ENCODE measurements at places on chromosomes 7 and 10.

- no peak overlapping the region for H3K4me3 ChIP-seq
- H3K27me3 ChIP-seq, result no peaks in the 10 kb centered on the region
- no peak for DNase-seq
- no peaks in the 10 kb centered on the region for H3K36me3 ChIP-seq
- no peaks in the 10 kb centered on the region for H3K4me1 ChIP-seq
- no peak overlapping the region for H3K27ac ChIP-seq
These were observed 30.6 kb downstream of the PALD1 start for GRCh38 chr10:70508912-70509756.

DNA sequence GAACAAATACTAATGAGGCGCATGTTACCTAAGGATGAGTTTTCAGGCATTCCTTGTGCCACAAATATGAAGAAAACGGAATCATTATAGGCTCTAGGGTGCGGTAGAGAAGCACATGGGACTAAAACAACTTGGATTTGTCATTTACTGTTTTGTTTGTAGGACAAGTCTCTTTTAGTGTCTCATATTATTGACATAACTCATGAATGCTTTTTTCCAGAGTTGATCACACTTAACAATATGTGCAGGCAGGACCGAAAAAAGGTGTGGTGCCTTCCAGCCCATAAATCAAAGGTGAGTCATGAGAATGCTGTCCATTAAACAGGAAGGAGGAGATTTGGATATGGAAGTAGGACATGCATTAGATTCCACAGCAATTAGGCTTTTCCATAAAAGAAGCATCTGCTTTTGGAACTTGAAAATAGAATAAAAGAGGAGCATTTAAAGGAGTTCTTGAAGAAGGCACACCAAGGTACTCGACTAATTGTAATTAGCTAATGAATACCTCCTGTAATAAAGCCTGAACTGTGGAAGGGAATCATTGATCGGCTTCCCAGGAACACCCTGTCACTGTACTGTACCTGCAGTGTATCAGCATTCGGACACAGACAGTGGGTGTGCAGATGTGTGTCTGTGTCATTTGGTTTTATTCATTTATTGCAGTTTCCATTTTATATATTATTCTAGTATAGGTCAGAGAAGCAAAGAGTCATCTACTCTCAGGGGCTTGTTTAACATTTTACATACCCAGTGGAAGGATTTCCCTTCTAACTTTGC is 119.7 kb upstream of the KLF14 start:
- H3K4me3 ChIP-seq, result no peak overlapping the region
- H3K27ac ChIP-seq, result peak overlapping the region; percentile 68
- peaks cover 36% of the 10 kb centered on the region for H3K4me1 ChIP-seq
- peak; percentile 97 for DNase-seq

GRCh38 chr10:75048669-75049098 is 62.8 kb upstream of the SAMD8 start:
- H3K4me1 ChIP-seq, result no peaks in the 10 kb centered on the region
- no peaks in the 10 kb centered on the region for H3K36me3 ChIP-seq
- H3K27ac ChIP-seq, result no peak overlapping the region
- no peak for DNase-seq

- H3K36me3 ChIP-seq, result no peaks in the 10 kb centered on the region
- H3K27ac ChIP-seq, result no peak overlapping the region
- H3K4me1 ChIP-seq, result peaks cover 19% of the 10 kb centered on the region
These were observed 40.9 kb downstream of the ANTXRL start for GRCh38 chr10:46327685-46328084.

GRCh38 chr7:127761196-127761595 is 109.2 kb downstream of the SND1 start:
- H3K4me3 ChIP-seq, result no peak overlapping the region
- H3K36me3 ChIP-seq, result 0 out of 2 replicates have a peak, but pooled peaks cover 7% of the 10 kb centered on the region
- no peaks in the 10 kb centered on the region for H3K27me3 ChIP-seq
- no peak overlapping the region for H3K27ac ChIP-seq
- DNase-seq, result no peak

- H3K27ac ChIP-seq, result no peak overlapping the region
- H3K36me3 ChIP-seq, result no peaks in the 10 kb centered on the region
- peaks cover 5% of the 10 kb centered on the region for H3K27me3 ChIP-seq
- DNase-seq, result no peak
These were observed 1.8 kb upstream of the GALNT17 start for GRCh38 chr7:71130031-71130679.

DNA sequence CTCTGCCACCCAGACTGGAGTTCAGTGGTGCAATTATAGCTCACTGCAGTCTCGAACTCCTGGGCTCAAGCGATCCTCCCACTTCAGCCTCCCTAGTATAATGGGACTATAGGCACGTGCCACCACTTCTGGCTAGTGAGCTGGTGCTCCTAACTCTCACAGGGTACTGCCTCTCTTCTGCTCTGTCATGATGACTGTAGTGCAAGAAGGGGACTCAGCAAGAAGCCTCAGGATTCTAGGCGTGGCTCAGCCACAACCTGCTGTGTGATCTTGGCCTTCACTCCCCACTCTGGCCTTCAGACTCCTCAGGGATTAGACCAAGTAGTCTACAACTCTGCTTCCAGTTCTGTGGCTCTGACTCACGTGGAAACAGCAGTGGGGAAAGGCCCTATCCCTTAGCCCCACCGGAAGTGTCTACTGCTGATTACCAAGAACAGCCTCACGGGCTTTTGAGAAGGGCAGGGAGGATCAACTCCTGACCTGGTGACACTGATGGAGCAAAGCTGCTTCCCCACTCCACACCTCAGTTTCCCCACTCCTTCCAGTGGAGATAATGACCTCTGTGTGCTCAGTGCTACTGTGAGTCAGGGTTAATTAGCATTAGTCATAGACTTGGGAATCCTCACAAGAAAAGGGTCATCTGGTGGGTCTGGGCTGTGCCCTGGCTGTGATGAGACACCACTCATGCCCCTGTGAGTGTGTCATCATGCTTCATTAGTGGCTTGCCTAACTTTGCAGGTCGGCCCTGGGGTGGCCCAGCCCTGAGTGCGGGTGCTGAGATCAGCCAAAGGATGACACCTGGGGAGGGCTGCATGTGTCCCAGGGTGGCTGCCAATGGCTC is 41.1 kb downstream of the ZC3HC1 start:
- peak overlapping the region; percentile 99 for H3K27ac ChIP-seq
- no peaks in the 10 kb centered on the region for H3K36me3 ChIP-seq
- peak overlapping the region; percentile 29 for H3K4me3 ChIP-seq
- DNase-seq, result peak; percentile 97

DNA sequence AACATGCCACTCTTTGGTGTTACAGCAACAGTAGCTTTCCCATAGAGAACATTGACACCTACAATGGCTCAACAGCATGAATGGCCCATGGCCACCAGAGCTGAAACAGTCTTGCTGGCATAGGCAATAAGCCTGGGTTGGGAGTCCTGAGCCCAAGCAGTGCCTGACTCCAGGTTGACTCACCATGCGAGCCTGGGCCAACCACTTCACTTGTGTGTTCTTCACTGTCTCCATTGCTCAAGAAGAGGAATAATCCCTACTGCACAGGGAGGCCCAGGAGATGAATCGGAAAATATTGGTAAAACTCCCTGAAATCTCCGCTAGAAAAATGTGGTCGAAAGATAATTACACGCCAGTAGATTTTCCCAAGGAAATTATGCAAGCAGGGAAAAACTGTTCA is 89.2 kb upstream of the INHBA start:
- H3K4me3 ChIP-seq, result no peak overlapping the region
- H3K36me3 ChIP-seq, result no peaks in the 10 kb centered on the region
- no peaks in the 10 kb centered on the region for H3K4me1 ChIP-seq
- H3K27me3 ChIP-seq, result no peaks in the 10 kb centered on the region

DNA sequence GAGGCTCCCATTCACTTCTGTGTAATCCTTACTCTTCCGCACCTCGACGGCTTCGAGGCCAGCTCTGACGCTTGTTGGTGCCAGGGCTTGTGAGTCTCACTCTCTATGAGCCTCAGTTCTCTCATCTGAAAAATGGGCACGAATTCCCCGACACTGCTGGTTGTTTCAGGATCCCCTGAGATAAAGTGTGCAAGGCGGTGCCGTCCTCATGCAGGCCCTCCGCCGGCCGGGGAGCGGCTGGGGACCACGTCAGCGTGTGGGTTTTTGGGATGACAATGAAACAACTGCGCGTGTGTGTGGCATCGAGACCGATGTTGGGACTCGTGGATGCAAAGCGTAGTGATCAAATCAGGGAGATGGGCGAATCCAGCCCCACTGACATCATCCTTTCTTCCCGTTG is 75.6 kb downstream of the FOXL3 start:
- H3K4me3 ChIP-seq, result no peak overlapping the region
- H3K4me1 ChIP-seq, result no peaks in the 10 kb centered on the region
- DNase-seq, result no peak
- H3K27ac ChIP-seq, result no peak overlapping the region
- H3K36me3 ChIP-seq, result no peaks in the 10 kb centered on the region
- H3K27me3 ChIP-seq, result peaks cover 91% of the 10 kb centered on the region

DNA sequence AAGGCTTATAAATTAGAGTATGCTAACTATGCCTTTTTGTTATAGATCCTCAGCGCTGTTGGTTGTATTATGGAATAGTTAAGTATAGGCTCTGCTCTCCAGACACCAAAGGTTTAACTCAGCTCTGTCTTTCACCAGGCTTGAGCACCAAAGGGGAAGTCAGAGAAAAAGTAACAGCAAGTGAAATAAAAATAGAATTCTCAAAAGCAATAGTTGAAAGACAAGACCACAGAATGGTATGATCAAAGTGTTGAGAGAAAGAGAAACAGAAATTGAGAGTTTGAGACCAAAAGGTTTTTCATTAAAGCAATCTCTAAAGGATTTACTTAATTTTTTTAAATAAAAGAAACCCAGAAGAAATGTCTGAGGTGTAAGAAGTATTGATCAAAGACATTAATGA is 529.8 kb upstream of the C7orf33 start:
- no peaks in the 10 kb centered on the region for H3K36me3 ChIP-seq
- no peak overlapping the region for H3K4me3 ChIP-seq
- no peaks in the 10 kb centered on the region for H3K4me1 ChIP-seq
- no peak for DNase-seq

Measured in PC-9 (cell line).